SK-N-DZ (cell line): ENCODE measurements at places on chromosomes 16 and 17.

- DNase-seq: no peak
Measured at GRCh38 chr16:89315791-89316581, 98.5 kb downstream of the ZNF778 start.

- no peak for DNase-seq
Measured at GRCh38 chr16:6891496-6891895, 441.1 kb upstream of the RBFOX1 start.

DNA sequence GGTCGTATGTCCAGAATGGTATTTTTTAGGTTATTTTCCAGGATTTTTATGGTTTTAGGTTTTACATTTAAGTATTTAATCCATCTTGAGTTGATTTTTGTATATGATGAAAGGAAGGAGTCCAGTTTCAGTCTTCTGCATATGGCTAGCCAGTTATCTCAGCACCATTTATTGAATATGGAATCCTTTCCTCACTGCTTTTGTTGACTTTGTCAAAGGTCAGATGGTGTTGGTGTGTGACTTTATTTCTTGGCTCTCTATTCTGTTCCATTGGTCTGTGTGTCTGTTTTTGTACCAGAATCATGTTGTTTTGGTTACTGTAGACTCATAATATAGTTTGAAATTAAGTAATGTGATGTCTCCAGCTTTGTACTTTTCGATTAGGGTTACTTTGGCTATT lies 26.4 kb upstream of the TEKT1 start:
- no peak for DNase-seq

GRCh38 chr17:11986942-11987329 lies 10.3 kb downstream of the ZNF18 start:
- peak; percentile 51 for DNase-seq

DNA sequence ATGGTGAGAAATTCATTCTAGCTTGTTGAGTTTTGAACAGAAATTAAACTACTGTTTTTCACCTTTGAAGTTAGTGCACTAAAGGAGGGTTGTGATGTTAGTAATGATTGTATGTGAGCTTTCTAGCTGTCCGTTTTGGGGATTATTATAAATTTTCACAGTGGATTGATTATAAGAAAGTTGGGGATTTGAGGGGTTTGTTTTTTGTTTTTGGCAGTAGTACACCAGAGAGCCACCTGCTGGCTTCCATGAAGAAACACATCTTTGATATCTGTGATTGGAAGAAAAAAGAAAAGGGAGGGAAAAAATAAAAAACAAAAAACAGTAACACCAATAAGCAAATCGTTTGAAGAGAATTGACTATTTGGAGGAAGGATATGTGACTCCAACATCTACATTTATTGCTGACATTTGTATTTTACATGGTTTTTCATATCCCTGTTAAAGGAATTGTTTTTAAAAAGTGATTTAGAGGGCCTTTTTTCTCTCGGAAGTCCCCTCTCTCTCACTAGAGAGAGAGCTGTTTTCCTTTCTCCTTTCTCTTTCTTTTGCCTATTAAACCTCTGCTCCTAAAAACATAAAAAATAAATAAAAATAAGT lies 1469.5 kb upstream of the GOT2 start:
- peak; percentile 20 for DNase-seq

DNA sequence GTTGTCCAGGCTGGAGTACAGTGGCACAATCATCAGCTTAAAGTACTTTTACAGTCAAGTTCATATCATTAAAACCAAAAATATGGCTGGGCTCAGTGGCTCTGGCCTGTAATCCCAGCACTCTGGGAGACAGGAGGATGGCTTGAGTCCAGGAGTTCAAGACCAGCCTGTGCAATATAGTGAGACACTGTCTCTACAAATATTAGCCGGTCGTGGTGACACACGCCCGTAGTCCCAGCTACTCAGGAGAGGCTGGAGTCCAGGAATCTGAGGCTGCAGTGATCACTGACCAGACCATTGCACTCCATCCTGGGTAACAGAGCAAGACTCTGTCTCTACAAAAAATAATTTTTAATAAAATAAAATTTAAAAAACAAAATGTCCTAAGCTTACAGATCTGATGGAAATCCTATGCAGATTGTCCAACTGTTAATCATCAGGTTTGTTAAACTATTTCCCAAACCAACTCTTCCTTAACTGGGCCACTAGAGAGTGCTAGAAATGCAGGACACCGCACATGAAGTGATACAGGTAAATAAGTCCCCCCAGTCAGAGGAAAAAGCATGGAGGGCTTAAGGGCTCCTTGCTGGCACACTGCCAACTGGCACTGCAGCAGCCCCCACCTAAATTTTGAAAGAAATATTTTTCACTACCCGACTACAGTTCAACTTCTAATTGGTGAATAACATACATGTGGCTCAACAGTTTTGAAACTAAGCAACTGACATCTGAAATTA lies 2.8 kb downstream of the USP22 start:
- peak; percentile 61 for DNase-seq

- DNase-seq: no peak
Measured at GRCh38 chr17:61739002-61739401, 124.3 kb downstream of the BRIP1 start.

- DNase-seq: no peak
Measured at GRCh38 chr17:27523712-27524111, 67.5 kb downstream of the KSR1 start.

DNA sequence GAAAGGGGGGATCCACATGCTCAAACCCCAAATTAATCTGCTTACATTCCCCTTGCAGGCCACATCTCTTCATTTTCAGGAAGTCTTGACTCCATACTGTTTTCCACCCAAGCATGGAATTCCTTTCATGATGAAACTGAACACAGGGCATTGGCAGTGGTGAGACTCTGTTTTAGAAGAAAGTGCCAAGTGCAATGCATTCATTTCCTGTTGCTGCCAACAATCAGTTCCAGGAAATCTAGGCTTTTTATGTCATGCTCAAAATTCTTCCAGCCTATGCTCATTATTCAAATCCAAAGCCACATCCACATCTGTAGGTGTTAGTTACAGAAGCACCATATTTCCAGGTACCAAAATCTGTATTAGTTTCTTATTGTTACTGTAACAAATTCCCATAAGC lies 4.1 kb downstream of the CCL2 start:
- no peak for DNase-seq

- no peak for DNase-seq
Measured at GRCh38 chr17:14444915-14445314, 144.0 kb downstream of the HS3ST3B1 start.

DNA sequence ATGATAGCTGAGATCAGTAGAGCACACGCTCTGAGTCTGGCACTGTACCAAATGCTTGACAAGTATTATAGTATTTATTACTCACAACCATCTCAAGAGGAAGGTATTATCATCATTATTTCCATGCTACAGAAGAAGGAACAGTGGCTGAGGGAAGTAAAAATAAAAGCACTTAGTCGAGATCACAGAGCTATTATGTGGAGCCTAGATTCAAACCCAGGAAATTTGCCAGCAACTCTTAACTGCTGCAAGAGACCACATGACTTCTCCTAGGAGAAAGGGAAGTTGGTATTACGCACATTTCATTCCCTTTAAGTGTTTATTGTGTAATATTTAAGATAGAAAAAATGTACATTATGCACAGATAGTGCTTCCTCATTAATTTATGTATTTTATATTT lies 1.0 kb upstream of the RHOT1 start:
- no peak for DNase-seq

DNA sequence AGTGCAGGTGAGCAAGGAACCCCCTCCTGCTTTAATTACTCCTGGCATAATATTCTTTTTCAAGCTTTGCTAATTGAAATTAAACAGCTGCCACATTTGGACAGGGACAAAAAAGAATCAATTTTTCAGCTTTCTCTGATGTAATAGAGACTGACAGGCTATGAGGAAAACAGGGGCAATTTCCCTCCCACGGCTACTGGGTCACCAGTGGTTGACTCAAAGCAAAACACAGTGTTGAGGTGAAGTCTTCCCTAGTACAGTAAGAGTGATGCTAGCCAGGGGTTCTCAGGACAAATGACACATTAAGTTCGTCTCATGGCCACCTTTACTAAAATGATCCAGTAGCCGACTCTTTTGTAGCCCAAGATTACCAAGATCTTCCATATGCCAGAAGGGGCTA lies 38.6 kb upstream of the PMFBP1 start:
- DNase-seq: no peak

DNA sequence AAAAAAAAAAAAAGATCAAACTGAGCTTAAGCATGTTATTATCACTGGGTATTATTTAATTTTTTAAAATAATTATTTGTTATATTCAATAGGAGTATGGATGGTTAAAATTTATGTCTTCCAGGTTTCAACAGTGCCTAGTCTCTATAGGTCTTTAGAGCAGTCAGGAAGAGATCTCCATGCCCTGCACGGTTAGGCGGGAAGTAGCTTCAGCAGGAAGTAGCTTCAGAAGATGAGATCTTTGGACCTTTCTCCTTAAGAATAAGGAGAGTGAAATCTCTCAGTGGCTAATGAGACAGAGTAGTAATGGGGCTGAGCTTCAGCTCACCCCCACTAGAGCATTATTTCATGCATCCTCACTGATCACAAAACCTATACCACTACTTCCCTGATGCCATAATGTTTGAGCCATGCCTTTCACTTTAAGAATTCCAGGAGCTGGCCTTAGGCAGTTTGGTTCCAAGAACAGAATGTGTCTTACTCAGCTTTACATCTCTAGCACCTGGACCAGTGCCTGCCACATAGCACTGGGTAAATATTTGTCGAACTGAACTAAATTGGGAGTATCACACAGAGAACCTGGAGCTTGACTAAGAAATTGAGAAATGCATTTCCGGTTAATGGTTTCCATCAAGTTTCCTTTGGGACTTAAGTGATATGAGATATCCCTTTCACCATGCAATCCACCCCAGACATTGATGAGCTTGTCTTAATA lies 43.5 kb downstream of the SCPEP1 start:
- DNase-seq: no peak

DNA sequence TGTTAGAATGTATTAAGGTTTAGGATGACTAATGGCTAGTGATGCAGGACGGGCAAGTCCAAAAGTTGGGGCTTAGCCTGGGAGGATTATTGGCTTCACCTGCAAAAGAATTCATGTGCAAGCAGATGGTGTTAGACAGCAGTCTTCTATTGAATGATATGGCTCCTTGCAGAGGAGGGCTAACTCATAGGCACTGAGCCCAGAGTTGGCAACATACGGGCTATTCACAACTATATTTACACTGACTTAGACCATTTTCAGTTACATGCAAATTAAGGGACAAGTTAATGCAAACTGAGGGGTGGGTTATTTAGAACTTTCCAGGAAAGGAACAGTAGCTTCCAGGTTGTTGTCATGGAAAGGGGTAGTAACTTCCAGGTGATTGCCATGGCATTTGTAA lies 1017.1 kb upstream of the EEF2KMT start:
- DNase-seq: no peak

DNA sequence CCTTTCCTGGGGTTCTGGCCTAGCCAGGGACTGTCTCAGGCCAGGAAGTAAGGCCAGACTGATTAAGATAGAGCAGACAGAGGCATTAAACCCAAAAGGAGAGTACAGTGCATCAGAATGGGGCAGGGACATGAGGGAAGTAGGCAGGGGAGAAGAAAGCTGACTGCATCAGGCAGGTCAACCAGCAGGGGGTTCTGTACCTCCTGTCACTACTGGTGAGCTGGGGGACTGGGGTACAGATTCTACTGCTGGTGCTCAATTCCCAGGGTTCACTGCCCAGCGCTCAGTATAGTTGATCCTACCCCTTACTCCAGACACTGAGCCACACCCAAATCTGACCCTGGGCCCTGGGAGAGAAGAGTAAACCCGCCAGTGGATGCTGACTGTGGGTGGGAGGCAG lies 12.9 kb upstream of the MTMR4 start:
- DNase-seq: no peak

- no peak for DNase-seq
Measured at GRCh38 chr17:60522889-60523626, 3.0 kb downstream of the APPBP2 start.

- no peak for DNase-seq
Measured at GRCh38 chr16:88045820-88046303, 94.6 kb downstream of the BANP start.

DNA sequence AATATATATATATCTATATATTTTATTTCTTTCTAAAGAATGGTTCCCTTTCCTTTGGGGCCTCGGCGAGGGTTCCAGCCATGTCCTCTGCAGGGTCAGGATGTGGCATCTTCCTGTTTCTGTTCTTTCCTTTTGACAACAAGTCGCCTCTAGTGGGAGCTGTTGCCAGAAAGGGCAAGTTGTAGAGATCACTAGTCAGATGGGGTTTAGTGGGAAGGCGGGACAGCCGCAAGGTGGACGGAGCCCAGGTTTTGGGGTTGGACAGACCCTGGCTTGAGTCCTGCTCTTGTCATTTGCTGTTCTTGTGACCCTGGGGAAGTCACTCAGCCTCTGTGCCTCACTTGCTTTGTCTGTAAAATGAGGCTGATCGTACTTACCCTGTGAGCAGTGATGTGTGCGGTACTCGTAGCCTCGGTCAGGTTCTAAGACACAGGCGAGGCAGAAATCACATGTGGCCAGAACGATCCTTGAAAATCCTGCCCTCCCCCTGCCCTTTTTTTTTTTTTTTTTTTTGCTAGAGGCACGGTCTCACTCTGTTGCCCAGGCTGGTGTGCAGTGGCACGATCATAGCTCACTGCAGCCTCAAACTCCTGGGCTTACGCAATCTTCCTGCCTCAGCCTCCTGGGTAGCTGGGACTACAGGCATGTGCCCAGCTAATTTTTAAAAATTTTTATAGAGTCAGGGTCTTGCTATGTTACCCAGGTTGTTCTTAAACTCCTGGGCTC lies 80.1 kb downstream of the ABCC6 start:
- no peak for DNase-seq

DNA sequence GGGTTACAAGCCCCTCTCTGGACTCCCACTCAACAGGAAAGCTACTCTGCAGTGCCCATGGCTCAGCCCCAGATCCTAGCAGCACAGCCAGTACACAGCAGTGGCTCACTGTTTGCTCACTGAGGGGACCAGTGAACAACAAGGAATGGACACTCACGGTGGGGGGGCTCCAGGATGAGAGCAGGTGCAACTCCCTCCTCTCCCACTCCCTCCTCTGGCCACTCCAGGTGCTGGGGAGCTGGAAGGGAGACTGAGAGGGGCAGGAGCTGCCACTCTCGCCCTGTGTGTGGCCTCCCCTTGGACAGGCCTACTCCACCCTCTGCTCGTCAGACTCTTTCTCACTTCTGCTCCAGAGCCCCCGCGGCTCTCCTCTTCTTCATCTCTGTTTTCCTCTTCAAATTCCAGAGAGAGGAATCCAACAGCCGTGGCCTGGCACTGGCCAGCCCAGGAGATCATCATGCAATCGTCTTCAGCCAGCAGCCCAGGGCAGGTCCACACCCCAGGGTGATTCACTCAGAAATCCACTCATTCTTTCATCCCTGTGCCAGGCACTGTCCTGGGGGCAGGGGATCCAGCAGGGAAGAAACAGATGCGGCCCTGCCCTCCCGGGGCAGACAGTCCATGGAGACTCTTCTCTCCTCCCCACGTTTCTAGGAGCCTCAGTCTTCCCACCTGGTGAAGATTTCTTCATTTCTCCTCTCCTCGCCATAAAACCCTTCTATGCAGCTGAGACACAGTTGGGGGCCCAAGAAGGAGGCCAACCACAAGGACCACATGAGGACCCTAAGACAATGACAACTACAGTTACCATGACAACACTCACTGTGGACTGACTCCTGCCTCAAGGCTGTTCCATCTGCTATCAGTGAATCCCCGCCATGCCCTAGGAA lies 30.7 kb downstream of the CFAP20 start:
- no peak for DNase-seq
